Thoracic aorta endothelial cell (primary cell): ENCODE measurements at places on chromosomes 13 and 19. TPM values are rescaled to one million over a fixed set of nuclear protein-coding genes. Genes with fewer than 3 reads are reported as not detected.

SACS gene
- 175 and 179 TPM in 2 replicates for total RNA-seq

IFNL1 gene
- not detected in 2 replicates for total RNA-seq

KLK15 gene
- total RNA-seq, result 0.13 TPM in 1 of 2 replicates, not detected in the other

OR4F17 gene
- total RNA-seq, result not detected in 2 replicates

CEACAM3 gene
- not detected in 2 replicates for total RNA-seq

FOXA3 gene
- not detected in 2 replicates for total RNA-seq

CATSPERD gene
- total RNA-seq, result not detected in 2 replicates

CCL25 gene
- not detected in 2 replicates for total RNA-seq

PLPP2 gene
- total RNA-seq, result 2.9 and 4.8 TPM in 2 replicates

ZNF682 gene
- 0.72 and 4.9 TPM in 2 replicates for total RNA-seq

CCDC169 gene
- 4.9 and 6.8 TPM in 2 replicates for total RNA-seq

FGF22 gene
- total RNA-seq, result not detected in 2 replicates

B3GNT3 gene
- total RNA-seq, result not detected in 2 replicates

CDC34 gene
- 68.5 and 69.9 TPM in 2 replicates for total RNA-seq

APOE gene
- total RNA-seq, result 0.40 and 0.65 TPM in 2 replicates

SELENOV gene
- not detected in 2 replicates for total RNA-seq

ZNF552 gene
- 8.0 and 9.1 TPM in 2 replicates for total RNA-seq

UGGT2 gene
- total RNA-seq, result 53.6 and 56.4 TPM in 2 replicates

SUCLA2 gene
- 53.6 and 57.9 TPM in 2 replicates for total RNA-seq

CILP2 gene
- total RNA-seq, result 0.07 TPM in 1 of 2 replicates, not detected in the other

WDR87 gene
- total RNA-seq, result not detected in 2 replicates
